Right forelimb (tissue), 1 donor: ENCODE measurements at places on chromosomes 13 and 19.

GRCh38 chr13:73274147-73274546, 215.3 kb downstream of the KLF5 start:
- no peak for DNase-seq

DNA sequence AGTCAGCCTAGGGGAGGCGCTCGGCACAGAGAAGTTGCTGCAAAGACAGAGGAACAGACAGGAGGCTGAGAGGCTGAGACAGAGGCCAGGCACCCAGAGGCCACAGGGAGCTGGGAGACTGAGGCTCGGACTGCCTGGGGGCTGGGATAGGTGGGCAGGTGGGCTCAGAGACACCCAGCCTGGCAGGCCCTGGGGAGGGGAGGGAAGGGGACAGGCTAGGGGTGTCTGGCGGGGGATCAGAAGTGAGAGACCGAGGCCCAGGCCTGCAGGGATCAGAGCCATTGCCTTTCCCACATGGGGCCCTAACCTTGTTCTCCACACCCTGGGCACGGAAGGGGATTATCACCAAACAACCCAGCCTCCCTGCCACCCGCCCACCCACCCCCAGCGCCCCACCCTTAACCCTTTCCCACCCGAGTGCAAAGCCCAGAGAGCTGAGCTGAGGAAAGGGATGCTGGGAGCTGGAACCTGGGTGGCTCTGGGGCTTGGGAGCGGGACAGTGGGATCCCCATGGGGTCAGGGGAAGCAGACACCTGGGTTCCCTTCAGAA, 1.3 kb downstream of the NTN5 start:
- no peak for DNase-seq

- DNase-seq = no peak
These were observed 200.9 kb upstream of the RFC3 start for GRCh38 chr13:33617055-33617454.

DNA sequence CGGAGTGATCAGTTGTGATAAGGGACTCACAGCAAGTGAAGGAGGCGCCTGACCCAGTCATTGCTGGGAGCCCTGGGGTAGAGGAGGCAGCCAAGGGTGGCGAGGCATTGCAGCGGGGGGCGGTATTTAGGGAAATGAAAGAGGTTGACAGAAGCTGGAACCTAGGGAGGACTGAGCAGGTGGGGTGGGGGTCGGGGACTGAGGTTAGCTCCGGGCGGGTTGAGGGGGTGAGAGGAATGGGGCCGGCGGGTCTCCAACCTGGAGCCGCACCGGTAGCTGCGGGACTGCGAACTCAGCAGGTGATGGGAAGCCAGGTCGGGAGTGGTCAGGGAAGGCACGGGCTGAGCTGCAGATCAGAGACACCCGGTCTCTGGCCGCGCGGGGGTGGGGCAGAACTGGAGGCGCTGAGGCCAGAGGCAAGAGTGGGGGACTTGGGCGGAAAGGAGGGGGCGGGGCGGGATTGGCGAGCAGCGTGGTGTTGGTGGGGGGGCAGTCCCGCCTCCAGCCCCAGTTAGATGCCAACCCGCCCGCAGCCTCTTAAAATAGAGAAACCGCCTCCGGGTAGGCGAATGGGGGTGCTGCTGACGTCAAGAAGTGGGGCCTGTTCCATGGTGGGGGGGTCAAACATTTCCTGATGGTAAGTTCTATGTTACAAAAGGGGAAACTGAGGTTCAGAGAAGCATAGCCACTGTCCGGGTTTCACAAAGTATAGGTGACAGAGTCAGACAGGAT, 1.5 kb downstream of the MAST3 start:
- no peak for DNase-seq

DNA sequence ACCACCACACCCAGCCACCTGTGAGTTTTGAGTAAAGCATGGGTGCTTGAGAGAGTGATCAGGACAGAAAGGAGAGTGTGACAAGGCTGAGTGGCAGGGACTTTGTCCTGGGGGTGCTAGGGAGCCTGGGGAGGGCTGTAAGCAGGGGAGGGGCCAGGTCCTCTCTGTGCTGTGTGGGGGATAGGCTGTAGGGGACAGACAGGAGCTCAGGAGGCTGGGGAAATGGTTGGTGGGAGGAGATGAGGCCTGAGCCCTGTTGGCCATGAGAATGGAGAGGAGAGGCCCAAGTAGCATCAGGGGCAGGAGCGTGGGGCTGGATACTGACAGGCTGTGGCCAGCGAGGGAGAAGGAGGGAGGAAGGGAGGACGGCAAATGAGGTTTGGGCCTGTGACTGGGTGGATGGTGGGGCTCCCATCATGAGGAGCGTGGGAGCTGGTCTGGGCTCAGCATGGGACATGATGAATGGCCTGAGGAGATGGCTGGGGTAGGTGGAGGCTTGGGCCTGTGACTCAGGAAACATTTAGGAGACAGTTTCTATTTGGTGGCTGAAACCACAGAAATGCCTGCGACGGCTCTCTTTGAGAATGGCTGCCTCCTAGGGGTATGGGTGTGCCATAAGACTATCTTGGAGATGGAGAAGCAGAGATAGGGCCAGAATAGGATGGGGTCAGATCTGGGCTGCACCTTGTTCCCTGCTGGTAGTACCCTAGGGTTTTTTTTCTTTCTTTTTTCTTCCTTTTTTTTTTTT, 25.0 kb downstream of the GRIN2D start:
- no peak for DNase-seq

DNA sequence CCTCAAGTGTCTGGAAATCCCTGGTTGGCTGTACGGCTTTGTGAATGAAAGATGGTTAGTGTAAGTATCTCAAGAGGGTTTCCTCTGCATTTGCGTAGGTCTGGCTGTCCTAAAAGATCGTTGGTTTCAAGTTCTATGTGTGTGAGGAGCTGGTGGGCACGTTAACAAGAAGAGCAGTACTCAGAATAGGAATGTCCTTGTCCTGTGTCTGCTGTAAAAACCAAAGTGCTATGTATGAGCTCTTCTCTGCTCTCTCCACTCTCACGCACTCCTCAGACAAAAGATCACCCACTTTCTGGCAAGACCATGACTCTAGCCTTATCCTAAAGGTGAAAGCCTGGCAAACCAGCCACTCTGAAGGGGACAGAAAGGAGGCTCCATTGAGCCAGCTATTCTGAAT, 39.1 kb downstream of the USP12 start:
- DNase-seq = no peak

GRCh38 chr13:100596516-100596915, 7.9 kb upstream of the GGACT start:
- DNase-seq = no peak

- no peak for DNase-seq
These were observed 276.8 kb downstream of the PCDH20 start for GRCh38 chr13:61138857-61139256.

GRCh38 chr19:41932720-41933332, 4.6 kb upstream of the ERFL start:
- no peak for DNase-seq

DNA sequence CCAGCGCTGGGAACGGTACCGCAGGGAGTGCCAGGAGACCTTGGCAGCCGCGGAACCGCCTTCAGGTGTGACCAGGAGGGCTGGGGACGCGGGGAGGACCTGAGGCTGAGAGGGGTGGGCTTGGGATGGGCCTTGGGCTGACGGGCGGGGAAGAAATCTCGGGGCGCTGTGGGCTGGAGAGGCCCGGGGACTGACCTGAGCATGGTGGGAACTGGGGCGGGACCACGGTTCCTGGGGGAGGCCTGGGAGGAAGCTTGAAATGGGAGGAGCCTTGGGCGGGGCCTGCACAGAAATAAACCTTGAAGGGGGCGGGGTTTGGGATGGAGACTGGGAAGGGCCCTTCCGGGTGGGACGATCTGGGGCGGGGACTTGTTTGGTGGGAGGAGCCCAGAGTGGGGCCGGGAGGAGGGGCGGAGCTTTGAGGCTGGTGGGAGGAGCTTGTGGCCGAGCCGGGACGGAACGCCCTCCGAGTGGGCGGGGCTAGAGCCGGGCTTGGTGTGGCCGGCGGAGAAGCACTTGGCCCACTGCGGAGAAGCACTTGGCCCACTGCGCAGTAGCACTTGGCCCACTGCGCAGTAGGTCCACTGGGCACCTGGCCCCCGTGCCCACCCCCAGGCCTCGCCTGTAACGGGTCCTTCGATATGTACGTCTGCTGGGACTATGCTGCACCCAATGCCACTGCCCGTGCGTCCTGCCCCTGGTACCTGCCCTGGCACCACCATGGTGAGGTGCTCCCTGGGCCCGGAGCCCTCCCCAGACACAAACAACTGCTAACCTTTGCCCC, 2.8 kb downstream of the GIPR start:
- no peak for DNase-seq

- DNase-seq = no peak
These were observed at the start of gene IFNL4 for GRCh38 chr19:39248806-39249205. IFNL4 (minus strand) TSS chr19:39248856.

GRCh38 chr19:4831304-4831978, at the start of gene TICAM1:
TICAM1 (minus strand) TSS chr19:4831712; CDS start chr19:4818377, 13,335 bp downstream.
- peak; percentile 77 for DNase-seq

DNA sequence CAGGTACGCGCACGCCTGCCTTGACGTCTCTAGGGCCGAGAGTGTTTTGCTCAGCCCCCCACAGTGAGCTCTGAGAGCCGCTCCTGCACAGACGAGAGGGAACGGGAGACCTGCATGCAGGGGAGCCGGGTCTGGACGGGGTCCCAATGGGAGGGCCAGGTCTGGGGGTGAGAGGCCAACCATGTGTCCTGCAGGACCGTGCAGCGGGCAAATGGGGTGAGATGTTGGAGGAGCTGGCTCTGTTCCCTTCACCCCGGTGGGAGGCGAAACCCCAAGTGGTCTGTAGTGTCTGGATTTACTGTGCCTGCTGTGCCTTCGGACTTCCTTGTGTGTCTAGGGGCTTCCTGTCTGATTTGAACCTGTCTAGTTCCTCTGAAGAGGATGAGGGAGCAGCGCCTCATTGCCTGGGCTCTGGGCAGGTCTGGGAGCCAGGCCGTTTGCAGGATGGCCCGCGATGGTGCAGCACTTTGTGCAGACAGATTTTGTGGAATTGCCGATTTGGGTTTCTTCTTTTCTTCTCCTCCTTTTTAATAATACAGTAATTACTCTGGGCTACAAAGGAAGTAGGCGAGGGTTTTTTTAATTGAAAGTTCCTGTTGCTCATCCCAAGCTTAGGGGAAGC, 2.1 kb downstream of the CSNK1G2 start:
- no peak for DNase-seq

GRCh38 chr13:111620586-111620985, 300.1 kb downstream of the TEX29 start:
- DNase-seq = no peak

GRCh38 chr13:45048890-45049407, 59.6 kb downstream of the GPALPP1 start:
- no peak for DNase-seq

GRCh38 chr19:16406356-16406755, 65.4 kb downstream of the EPS15L1 start:
- no peak for DNase-seq

- DNase-seq = no peak
These were observed 1.1 kb downstream of the ARHGAP35 start for GRCh38 chr19:46861691-46862502.

DNA sequence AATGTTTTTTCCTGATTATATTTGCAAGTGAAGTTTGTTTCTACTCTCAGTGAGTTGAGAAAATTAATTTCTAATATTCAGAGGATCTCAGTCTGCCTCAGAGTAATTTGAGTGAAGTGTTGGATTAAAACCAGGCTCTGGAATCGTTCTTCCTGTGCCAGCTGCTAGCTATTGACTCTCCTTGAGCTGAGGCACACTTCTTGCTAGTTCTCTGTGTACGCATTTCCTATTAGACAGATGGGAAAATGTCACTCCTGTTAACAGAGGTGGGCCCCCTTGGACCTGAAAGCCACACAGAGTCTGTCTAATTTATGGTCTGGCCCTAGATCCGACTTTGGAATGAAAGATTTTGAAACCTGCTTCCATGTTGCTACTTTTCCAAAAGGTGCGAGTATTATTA, 107.6 kb upstream of the RNF113B start:
- DNase-seq = no peak

DNA sequence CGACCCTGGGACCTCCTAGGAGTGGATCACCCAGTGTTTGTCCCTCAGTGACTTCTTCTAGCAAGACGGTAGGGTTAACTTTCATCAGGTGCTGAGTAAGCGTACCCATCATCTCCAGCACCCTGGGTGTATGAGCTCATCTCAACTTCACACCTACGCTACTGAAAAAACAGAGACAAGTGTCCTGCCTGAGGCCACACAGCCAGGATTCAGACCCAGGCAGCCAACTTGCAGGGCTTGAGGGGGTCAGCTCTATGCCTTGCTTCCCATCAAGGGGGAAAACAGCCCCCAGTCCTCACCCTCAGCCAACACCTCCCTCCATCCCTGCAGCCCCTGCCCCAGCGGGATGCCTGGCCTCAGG, 4.6 kb downstream of the TLE2 start:
- DNase-seq = no peak

DNA sequence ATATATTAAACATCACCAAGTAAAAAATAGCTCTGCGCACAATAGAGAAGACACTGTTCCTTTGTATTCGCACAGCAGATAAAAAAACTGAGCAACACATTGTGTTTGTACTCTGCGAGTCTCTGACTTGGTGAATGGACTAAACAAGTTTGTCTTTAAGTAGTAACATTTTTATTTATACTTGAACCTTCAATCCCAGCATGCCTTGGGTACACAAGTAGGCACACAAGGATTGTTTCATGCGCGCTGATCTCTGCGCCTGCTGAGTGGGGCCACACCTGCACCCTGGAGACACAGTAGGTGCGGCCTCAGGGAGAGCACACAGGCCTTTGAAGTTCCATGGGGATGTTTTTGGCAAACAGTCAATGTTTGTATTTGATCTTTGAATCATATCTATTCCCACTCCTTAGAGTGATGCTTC, 318.9 kb downstream of the MYO16 start:
- DNase-seq = no peak

DNA sequence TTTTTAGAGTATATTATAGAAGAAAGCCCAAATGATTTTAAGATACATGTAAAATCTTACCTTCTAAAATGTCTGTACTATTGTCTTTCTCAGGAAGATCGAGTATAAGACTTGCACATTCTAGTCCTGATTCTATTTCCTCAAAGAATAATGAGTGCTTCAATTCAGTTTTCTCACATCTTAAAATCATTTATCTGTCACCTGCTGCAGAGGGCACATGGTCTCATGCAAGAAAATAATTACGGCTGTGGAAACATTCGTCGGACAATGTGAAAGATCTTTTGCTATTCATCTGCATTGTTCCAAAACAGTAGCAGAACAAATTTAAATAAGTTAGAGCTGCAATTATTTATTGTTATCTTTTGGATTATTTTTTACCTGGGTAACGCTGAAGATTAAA, 1403.5 kb downstream of the PCDH9 start:
- no peak for DNase-seq

GRCh38 chr13:50631041-50631440, 212.5 kb downstream of the DLEU7 start:
- no peak for DNase-seq

- peak; percentile 66 for DNase-seq
These were observed 17.9 kb upstream of the TINCR start for GRCh38 chr19:5585461-5586299.

DNA sequence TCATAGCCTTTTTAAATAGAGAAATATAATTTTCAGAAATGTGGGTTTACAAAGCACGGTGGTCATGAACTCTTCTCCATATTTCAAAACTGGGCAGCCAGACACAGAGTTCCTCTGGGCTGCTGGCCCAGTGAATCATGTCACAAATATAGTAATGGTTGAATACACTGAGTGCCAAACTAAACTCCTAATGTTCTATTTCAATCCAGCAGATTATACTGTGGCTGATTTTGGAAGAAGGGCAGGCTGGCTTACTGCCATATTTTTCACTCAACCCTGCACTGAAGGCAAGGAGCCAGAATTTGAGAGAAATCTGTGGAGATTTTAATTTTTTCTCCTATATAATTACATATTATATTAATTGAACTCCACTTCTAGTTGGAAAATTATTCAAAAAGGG, 17.0 kb upstream of the PRR20A start:
- peak; percentile 75 for DNase-seq
